ENCODE measurements at places on chromosomes 5 and 9. TPM values are rescaled to one million over a fixed set of nuclear protein-coding genes. Genes with fewer than 3 reads are reported as not detected.

Gene PIP5KL1
- 5.1 TPM for total RNA-seq

Gene FOXD4L5
- not detected for total RNA-seq

Gene PHPT1
- 15.7 TPM for total RNA-seq

Gene TMC1
- total RNA-seq = not detected

Gene HEMGN
- total RNA-seq = 0.33 TPM

Gene TPRN
- 4.4 TPM for total RNA-seq

Gene PCDHB15
- not detected for total RNA-seq

Data from CD8-positive, alpha-beta T cell (primary cell).